ENCODE measurements at places on chromosomes 4 and X.

DNA sequence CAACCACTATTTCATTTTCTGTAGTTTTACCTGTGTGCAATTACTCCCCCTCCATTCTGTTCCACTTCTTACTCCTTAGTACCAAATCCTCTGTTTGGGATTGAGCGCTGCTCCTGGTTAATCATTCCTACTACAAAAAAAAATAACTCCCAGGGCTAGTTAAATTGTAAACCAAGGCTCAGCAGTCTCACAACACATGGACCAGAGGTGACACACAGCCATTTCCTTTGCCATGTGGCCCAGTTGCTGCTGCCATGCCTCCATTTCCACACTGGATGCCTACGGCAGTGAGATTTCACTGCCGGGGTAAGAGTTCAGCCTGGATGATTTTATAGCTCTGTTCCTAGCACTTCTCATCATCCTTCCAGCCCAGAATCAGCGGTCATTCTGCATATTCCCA lies 107.2 kb downstream of the AKAP4 start:
- DNase-seq: no peak

GRCh38 chr4:125832161-125832560 lies 517.4 kb downstream of the FAT4 start:
- no peak for DNase-seq

GRCh38 chrX:103309860-103310554 lies 783 bp downstream of the BEX2 start:
- DNase-seq: no peak

DNA sequence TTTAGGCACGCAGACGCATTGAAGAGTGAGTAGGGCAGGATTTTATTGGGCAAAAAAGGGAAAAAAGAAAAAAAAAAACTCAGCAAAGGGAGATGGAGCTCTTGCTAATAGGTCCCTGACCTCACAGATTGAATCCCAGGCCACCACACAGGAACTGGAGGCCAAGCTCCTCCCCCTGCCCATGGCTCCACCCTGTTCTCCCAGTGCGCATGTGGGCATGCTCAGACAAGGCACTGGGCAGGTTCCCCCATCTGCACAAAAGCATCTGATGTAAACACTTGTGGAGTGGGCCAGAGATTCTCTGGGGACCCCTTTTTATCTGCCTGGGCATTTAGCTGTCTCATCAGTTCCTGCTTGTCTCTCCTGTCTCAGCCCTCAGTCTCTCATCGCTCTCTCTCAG lies 9.5 kb downstream of the FRMD7 start:
- no peak for DNase-seq

Measured in small intestine (tissue), 16 donors.